ENCODE measurements at places on chromosomes 5 and 9.
A peak's percentile ranks its signal among the peaks of the same experiment; 100 is the strongest.

DNA sequence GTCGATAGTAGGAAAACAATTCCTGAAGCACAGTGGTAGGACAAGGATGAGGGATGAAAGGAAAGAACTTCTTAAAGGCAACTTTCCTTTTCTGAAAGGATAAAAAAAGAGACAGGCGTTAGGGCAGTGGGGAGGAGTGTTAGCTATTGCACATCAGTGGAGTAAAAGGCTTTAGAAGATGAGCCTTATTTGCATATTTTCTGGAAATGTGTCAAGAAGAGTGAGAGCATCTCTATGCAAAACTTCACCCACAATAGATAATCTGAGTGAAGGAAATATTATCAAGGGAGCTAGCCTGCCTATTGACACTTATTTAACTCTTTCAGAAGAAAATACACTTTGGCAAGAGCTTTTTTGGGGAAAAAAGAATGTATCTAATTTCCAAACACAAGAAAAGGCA is 151.6 kb downstream of the MACIR start:
- DNase-seq: no peak

GRCh38 chr5:115160975-115161475 is 8.7 kb downstream of the TRIM36 start:
- DNase-seq: no peak

DNA sequence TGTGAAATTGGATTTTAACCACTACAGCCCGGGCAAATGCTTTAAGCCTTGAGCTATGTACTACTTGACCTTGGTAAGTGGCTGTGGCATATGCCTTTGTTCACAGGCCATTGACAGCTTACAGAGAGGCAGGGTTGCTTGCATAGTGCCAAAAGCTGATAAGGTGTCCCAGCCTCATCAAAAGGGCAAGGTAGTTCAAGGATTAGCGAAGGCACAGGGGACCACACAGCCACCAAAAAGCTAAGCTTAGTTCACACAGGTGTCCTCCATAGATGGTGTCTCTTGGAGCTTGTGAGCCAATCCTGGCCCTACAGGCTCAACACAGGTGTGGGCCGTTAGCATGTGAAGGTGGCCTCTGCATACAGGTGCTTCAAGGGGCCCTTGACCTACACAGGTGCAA is 86.8 kb downstream of the ZNF622 start:
- no peak for DNase-seq

DNA sequence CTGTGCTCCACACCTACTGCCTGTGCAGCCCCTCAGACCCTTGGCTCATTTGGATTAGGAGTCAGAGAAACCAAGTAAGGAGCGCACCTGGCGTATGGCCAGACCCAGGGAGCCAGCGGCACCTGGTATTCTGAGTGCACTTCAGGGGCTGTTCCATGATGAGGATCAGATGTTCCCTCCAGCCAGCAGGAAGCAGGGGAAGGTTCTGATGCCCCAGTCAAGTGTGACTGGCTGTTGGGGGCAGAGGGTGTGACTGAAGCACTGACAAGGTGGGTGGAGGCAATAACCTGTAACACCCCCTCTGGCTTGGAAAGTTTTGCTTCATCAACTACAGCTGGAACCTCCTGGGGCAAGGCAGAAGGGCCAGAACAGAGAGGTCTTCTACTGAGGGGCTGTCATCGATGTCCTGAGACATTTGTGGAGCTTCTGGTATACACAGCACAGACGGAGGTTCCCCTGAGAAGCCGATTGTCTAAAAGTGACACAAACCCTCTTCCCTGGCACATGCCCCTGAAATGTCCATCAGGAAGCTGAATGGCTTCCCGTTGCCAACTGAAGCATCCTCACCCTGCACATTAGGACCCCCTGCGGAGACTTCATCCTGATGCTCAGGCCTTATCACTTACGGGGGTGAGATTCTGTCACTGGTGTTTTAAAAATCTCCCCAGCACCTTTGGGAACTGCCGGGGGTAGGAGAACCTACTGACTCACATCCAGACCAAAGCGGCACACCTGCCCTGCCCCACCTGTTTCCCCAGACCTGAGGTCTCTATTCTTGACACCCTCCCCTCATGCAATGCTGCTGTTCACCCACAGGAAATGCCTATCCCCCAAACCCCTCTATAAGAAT is 21.1 kb downstream of the TRAF1 start:
- DNase-seq: no peak

- DNase-seq: no peak
Measured at GRCh38 chr9:88983865-88984542, 7.3 kb upstream of the S1PR3 start.

GRCh38 chr9:4510546-4511322 is 20.5 kb downstream of the SLC1A1 start:
- DNase-seq: no peak

DNA sequence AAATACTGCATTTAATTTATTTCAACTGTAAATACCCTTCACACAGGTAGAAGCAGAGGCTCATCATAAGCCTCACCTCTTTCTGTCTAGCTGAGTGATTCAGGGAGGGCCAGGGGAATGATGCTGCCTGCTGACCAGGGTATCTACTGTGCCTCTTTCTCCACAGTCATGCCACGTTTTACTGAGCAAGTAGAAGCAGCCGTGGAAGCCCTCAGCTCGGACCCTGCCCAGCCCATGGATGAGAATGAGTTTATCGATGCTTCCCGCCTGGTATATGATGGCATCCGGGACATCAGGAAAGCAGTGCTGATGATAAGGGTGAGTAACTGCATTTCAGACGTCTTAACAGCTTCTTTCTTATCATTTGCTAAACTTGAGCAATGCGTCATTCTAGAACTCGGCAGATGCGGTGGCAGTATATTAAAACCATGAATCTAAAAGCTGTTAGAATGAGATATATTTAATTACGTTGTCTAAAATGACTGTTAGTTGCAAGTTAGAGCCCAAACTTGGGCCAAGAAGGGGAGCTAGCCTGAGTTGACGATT is 50.0 kb upstream of the LRRTM2 start:
- DNase-seq: peak; percentile 14

GRCh38 chr9:123680352-123680751 is 249.6 kb downstream of the DENND1A start:
- no peak for DNase-seq

- no peak for DNase-seq
Measured at GRCh38 chr5:116563736-116564308, 10.8 kb downstream of the SEMA6A start.

GRCh38 chr5:152987131-152987530 is 503.3 kb upstream of the GRIA1 start:
- DNase-seq: no peak

DNA sequence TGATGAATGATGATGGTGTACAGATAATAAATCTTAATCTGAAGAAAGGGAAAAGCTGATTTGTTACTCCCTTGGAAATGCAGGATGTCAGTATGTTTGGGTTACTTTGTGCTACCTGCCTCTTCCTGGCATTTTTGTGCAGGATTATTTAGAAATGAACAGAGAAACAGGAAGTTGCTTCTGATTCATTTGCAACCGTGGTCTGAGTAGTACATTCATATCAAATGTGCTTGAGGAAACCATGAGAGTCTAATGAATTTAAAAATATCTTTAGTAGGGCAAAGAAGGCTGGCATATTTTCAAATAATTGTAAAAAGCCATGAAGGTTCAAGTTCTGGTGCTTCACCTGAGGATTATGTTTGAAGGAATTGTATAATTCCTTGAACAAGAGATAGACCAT is 391.6 kb downstream of the TMEM161B start:
- DNase-seq: no peak

GRCh38 chr9:71524516-71524915 is 243.8 kb downstream of the CEMIP2 start:
- DNase-seq: no peak

DNA sequence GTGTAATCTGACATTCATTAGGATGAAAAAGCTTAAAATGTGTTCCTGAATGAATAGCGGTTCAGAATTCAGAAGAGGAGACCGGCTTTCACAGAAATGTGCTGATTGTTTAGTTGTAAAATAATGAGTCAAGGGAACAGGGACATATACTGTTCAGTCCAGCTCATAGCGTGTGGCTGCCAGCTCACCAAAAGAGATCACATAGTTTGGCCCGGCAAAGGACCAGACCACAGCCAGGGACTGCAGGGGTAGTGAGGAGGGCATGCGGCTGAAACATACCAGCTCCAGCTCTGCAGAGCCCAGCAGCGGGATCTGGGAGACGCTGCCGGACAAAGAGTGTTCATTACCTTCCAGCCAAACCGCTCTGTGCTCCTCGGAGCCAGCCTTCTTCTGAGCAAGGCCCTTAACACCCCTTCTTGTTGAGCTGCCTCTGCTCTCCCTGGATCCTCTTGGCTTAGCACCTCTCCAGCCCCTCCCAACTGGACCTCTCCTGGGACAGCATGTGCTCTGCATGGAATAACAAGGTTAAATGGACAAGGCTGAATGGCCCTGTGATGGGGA is 116.8 kb upstream of the CNTLN start:
- DNase-seq: no peak

DNA sequence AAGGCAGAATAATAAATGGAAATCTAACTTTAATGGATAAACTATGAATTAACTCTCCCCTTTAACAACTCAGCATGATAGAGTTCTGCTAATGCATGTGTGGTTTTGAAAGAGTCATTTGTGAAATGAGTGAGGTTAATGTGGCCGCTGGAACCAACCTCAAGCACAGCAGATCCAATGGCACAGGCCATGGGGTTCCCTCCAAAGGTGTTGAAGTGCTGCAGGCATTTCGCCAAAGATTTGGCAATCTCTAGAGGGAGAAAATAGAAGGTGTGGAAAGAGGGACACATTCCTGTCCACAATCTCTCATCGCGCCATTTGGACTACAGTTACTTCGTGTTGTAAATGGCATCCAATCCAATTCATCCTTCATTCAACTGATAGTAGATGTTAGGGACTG is 35.0 kb downstream of the AGXT2 start:
- no peak for DNase-seq

DNA sequence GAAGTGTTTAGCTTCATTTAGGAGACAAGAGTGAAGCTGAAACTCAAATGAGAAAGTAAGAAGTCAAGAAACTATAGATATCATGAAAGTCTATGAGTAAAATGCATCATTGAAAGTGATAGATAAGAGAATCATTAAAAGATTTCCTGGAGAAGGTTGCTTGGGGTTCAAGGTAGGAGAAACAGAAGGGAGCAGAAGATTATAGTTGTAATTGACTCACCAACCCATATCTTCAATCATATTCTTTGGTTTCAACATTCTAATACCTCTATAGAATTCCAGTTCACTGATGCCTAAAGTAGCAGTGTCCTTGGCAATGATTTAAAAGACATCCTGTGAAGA is 365.7 kb upstream of the RIOK2 start:
- no peak for DNase-seq

DNA sequence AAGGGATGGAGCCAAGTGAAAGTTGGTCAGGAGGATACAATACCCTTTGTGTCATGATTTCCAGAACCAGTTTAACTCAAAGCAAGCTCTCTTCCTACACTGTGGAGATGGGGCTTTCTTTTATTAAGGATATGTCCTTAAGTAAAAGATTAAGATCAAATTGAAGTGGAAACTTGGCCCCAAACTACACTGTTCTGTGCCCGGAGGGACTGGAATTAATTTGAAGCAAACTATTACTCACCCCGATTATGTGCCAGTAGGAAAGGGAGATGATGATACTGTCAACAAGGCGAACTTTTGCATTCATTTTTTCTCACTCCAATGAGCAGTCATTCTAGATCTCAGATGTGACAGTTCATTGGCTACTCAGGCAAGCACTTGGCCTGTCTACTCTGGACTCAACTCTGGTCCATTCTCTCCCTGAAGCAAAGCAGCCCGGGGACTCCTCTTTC is 186.7 kb downstream of the NTRK2 start:
- DNase-seq: no peak

DNA sequence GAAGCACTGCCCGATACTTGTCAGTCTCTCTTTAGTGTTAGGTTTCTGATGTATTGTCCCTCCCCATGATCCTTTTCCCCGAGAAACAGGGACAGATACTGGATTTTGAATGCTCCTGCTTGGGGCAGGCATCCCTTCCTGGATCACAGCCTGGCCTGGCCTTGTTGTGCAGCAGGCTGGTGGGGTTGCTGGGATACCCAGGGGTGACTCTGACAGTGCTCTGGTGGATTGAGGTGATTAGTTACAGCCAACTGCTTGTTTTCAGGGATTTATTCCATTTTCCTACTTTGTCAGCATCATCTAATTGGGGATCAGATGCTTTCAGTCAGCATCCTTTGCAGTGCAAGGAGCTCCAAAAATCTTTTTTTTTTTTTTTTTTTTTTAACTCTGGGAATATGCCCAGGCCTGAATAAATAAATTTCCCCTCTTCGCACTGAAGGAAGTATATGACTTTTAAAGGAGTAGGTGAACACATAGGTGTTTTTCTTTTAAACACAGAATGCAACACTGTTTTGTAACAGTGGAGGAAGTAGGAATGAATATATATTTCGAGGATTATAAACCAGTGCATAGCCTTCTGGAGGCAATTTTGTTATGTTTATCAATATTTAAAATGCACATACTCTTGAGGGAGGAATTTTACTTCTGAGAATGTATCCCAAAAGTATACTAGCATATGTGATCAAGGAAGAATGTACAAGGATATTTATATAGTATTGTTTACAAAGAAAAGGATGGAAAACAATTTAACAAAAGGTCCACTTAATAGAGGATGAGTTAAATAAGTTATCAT is 127.3 kb upstream of the ELL2 start:
- no peak for DNase-seq

DNA sequence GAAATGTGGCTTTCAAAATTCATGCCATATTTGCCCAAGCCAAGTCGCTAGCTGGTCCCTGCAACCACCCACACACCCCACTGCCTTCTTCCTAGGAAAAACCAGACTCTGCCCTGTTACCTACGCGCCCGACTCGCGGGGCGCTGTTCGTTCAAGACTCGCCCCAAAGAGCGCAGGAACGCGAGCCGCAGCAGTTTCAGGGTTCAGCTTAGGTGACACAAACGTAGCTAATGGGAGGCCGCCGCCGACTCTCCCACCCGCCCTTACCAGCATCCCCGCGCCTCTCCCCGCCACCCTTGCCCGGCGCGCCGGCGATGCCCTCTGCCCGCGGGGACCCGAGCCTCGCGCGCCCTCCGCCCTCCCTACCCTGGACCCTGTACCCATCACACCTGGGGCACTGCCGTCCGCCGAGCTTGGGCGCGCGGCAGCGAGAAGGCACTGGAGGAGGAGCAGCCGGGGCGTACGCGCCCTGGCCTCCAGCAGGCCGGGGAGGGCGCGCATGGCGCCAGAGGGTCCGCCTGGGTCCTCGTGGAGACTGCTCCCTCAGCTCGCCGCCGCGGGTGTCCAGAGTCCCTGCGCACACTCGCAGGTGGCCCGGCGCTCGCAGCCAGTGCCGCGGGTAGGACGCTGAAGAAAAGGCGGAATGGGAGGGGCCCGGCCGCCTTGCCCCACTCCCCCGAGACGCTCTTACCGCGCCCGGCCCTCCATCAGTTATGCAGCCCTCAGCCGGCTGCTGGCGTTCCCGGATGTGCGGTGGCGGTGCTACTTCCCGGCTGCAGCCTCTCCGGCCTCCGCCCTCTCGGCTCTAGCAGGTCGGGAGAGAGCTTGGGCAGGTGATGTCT is at the start of gene EMB:
TSS of gene EMB (minus strand) at position 638 of the 842 bp plus-strand sequence. CDS start at position 501, 137 bp downstream.
- DNase-seq: no peak

- no peak for DNase-seq
Measured at GRCh38 chr5:66796305-66797292, 200.4 kb downstream of the MAST4 start.

GRCh38 chr9:13873203-13873602 is 440.7 kb downstream of the NFIB start:
- DNase-seq: no peak
